ENCODE measurements at places on chromosomes 3 and 15.

GRCh38 chr3:65265942-65266590 is 578.3 kb upstream of the ADAMTS9 start:
- no peak for DNase-seq

DNA sequence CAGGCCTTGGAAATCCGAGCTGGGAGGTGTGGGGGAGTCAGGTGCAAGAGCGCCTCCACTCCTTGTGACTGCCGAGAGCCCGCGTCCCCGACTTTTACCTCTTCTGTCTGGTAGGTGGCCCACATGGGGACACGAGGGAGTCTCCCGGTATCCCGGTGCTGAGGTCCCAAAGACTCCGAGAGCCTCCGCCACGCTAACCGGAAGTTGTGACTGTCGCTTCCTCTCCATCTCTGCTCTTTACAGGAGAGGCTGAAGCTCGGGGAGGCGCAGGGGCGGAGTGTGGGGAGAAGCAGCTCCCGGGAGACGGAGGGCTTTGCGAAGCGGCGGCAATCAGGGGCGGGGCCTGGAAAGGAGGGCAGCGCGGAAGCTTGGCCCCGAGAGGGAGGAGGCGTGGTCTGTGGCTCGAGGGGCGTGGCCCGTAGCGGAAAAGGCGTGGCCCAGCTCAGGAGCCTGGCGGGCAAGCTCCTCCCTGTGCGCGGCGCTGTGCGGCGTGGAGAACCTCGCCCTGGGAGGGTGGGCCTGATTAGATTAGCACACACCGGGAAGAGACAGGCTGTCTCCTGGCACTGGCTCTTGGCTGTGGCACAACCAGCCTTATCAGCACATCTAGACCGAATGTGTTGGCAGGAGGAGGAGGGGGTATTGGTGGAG is 143.9 kb downstream of the GABRB3 start:
- no peak for DNase-seq

DNA sequence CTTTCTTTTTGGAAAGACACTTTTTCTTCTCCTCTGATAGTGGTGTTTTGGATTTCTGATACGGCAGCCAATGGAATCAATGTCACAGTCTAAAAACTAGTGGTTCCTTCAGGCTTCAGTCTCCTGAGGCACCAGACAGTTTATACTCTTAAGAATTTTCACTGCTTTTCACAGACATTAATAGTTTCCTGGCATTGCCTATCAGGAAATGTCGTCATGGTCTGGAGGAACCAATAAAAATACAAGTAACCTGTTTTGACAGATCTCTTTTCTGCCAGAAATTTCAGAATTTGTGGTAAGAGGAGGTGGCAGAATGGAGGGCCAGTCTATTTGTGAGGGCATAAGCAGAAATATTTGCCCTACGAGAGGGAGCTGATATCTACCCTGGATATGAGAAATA is 44.8 kb downstream of the FILIP1L start:
- no peak for DNase-seq

DNA sequence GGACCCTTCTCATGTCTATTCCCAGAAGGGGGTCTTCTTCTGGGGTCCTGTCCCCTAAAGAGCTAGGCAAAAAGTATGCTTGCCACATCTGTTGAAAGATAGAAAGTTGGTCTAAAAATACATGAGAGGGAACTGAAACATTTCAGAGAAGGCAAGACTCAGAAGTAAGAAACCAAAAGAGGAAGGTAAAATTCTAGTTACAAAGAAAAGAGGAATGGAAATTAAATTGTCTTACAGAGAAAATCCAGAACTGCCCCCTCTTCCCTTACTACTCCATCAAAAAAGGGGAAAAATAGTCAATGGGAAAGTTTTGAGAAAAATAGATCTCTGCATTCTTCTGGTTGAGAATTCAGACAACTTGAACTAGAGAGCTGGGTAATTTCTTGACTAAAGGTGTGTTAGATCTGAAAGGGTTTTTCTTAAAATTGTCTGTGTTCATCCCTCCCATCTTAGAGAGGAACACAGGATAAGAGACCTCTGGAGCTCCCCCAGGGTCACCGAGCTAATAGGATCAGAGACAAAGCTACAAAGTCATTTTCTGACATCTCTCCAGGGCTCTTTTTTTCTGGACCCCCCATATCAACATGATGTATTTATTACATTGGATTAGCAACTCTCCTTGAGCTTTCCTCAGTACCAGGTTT is 32.3 kb upstream of the CCR2 start:
- DNase-seq: no peak

DNA sequence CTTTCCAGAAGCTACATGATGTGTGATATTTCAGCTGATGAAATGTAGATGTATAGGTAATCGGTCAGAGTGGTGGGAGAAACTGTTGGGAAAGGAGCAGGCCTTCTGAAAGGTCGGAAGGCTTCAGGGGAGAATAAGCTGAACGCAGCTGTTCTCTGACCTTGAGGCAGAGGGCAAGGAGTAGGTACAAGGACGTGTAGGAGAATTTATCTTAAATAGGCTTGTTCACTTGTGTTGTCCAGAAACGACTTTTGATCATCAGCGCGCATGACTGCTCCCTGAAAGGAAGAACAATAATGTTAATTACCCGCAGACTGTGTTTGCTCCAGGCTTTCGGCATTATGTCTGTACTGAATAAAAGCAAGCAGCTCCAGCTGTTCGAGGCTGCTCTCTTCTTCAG is 39.6 kb downstream of the GPR160 start:
- DNase-seq: no peak

DNA sequence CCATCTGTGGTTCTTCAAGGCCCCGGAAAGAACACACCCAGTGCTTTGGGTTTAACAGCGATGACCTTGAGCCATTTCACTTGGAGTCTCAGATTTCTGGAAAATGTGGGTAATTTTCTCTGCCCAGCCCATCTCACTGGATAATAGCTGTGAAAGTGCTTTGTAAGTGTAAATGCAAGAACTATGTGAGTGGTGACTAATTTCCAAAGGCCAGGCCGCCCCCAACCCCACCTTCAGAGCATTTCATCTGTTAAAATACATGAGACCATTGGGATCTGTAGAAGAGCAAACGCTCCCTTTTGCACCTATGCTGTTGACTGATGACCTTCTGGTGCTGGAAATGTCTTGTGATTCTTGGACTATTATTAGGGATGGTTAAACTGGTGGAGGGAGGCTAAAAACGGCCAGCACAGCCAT is 196.8 kb upstream of the LPP start:
- no peak for DNase-seq

DNA sequence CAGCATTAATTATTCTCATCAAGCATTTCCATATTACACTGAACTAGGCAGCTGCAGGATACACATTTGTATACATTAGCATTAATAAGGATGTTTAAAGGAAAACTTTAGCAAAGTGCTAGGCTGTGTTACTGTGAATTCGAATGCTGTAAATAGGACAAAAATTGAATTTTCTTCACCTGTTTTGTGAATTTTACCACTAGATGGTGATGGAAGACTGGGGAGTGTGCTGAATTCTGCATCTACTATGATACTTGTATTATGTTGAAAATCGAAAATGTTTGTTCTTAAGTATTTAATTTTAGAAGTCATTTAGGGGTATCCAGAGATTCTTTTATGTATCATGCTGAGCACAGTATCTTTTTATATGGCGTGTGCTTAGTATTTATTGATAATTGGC is 12.3 kb upstream of the P2RY14 start:
- no peak for DNase-seq

- no peak for DNase-seq
These were observed 820 bp upstream of the HMCES start for GRCh38 chr3:129277829-129278271.

Data from stimulated activated CD8-positive, alpha-beta memory T cell treated with anti-CD3 and anti-CD28 coated beads, Interleukin-12 subunit alpha, Interleukin-12 subunit beta, amount 100 ng/mL, for 4 hours (primary cell).